ENCODE measurements at places on chromosomes 16 and 17.

GRCh38 chr16:47611848-47612493 is 150.8 kb downstream of the PHKB start:
- no peak for DNase-seq

GRCh38 chr17:41417127-41417526 is 7.3 kb downstream of the KRT37 start:
- DNase-seq: no peak

GRCh38 chr16:84999200-84999599 is 12.1 kb downstream of the ZDHHC7 start:
- DNase-seq: no peak

- peak; percentile 35 for DNase-seq
Measured at GRCh38 chr16:20675488-20676267, 21.8 kb downstream of the ACSM1 start.

GRCh38 chr16:4085405-4085970 is 30.8 kb downstream of the ADCY9 start:
- no peak for DNase-seq
